ENCODE measurements at places on chromosomes 7 and 10. TPM values are rescaled to one million over a fixed set of nuclear protein-coding genes. Genes with fewer than 3 reads are reported as not detected.

GRCh38 chr10:71835671-71836595 is 15.1 kb downstream of the PSAP start:
- no peak for DNase-seq

DNA sequence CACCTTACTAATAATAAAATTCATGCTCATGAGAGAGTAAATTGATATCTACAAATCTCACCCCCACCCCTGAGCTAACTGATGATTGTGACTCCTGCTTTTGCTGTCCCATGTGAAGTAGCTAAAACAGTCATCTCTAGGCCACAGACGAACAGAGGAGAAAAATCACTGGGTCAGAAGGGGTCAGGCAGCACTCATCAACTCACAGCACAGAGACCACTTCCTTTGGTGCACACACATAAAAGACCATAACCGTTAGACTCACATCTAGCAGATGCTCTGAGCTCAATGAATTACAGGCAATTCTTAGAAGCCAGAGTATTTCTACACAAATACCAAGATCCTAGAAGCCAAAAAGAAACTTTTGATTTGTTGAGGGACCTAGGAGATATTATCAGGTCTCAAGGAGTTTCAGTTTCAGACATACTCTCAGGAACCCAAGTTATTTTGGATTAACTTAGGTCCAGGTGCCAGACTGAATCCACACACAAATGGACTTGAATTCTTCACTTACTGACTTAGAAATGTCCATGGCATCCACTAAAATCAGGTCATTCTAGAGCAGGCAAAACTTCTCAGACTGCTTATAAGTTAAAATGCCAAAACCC is 65.0 kb upstream of the TES start:
- DNase-seq = peak; percentile 53

- no peak for DNase-seq
These were observed 1.9 kb downstream of the SFTPD start for GRCh38 chr10:79947083-79947415.

GRCh38 chr7:42174391-42174912 is 62.6 kb downstream of the GLI3 start:
- no peak for DNase-seq

The LGI1 gene
- total RNA-seq = not detected

The GPR26 gene
- not detected for total RNA-seq

The FZD8 gene
- 0.95 TPM for total RNA-seq

The ST8SIA6 gene
- total RNA-seq = 0.93 TPM

The MYL10 gene
- total RNA-seq = not detected

The VAX1 gene
- not detected for total RNA-seq
